Anterior cingulate cortex (tissue), 58 donors: ENCODE measurements at places on chromosomes 7 and 10.

DNA sequence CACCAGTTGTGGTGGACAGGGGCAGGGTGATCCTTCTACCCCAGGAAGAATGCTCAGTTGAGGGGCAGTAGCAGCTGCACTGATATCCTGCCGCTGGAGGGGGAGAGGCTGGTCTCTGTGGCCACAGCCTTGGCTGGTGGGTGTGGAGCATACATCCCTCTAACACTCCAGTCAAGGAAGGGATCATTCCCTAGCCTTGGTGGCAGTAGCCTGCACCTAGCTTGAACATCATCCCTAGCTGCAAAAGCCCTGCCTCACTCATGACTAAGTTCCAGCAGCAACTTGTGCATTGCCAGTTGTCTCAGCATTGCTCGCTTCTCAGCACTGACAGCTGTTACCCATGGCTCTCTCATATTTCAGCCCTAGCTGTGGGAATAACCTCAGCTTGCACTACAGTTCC is 688.9 kb upstream of the POT1 start:
- DNase-seq = no peak

DNA sequence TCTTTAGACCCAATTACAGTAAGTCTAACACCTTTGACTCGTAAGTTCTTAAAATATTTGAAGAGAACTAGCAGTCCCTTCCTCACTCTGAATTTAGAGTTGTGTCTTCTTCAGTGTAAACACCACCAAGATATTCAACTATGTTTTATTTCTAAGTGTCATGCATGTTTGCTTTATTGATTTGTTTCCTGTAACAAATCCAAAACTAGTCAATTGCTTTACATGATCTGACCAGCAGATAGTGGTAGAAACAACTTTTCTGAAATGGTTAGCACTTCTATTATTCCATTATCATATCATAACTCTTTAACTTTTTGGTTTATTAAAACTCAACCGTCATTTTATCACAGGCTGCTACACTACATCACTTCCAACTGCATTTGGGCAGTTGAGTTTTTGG is 90.1 kb downstream of the INHBA start:
- no peak for DNase-seq

- DNase-seq = no peak
These were observed 7.7 kb downstream of the BBS9 start for GRCh38 chr7:33137103-33137502.

DNA sequence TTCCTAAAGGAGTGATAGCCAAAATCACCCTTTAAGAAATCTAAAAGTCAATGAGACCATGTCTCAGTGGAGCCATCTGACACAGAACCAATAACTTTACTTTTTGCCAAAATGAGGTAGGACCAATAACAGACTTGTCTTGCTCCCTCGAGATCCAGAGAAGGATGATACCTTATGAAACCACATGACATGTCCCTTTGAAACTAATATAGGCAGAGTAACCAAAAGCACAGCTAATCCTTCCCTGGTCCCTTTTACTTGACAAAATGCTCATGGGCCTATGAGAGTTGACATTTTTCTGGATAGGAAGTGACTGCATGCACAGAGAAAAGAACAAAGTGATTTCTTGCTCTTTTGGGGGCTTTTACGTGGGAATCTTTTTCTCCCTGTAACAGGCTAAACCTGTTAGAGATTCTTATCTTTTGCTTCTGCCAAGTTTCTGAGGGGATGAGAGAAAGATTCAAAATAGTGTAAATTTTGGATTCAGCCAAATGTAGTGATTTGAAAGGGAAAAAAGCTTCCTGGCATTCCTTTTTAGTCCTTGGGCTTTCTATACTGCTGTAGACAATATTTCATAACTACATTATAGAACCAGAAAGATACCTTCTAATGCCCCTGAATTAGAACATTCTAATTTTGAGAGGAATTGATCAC is 87.6 kb downstream of the ARMH3 start:
- DNase-seq = no peak

DNA sequence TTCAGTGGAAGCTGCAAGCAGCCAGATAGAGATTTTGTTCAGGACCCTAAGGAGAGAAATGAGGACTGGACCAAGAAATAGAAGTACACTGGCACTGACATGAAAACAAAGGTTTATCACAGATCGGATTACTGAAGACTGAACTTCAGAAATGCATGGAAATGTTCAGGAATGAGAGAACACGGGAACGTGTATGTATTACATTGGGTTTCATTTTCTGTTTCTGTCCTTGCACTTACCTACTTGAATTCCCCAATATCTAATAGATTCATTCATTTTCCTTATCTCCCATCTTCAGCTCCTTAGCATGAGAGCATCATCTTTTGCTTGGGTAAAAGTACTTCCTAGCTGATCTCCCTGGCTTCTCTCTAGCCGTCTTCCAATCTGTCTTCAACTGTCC is 114.5 kb downstream of the CACNB2 start:
- no peak for DNase-seq

- DNase-seq = no peak
These were observed 203.5 kb downstream of the PTEN start for GRCh38 chr10:88066876-88067275.

- DNase-seq = no peak
These were observed 7.7 kb upstream of the CPA1 start for GRCh38 chr7:130372402-130373165.

GRCh38 chr10:124728071-124728829 is 15.9 kb downstream of the FAM53B start:
- DNase-seq = no peak

DNA sequence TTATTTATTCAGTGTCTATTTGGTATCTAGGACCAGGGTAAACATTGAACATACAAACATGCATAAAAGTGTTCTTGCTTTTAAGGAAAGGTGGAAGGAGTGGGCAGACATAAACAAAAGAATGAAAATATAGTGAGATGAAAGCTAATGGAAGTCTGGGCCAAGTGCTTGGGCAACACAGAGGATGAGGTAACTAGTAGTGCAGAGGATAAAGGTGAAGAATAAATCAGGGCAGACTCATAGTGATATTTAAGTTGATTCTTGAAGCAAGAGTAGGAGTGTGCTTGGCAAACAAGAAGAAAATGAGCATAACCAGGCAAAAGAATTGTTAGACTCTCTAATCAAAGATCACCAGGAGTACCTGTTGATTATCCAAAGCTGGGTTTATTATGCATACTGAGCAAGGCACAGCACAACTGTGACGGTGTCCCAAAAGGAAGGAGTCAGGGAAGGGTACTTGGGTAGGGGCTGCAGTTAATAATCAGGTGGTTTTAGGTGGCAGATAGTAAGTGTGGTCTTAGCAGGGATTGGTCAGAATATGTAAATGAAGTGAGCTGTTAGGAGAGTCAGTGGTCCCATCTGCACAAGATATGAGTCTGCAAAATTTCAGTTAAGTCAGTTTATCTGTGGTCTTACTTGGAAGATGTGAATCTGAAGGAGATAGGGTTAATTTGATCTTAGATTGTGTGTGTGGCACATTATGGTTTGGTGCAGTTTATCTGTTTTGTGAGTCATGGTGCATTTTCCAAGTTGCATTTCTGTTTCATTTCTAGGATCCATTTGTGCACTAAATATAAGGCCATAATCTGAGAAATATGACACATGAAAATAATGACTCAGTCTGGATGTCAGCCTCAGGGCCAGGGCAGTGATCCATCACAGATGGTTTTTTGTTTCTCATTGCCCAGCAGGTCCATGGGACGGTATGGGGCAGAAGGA is 30.6 kb upstream of the TAX1BP1 start:
- DNase-seq = no peak

GRCh38 chr10:133329491-133330202 is 7.0 kb downstream of the CALY start:
- peak; percentile 78 for DNase-seq

DNA sequence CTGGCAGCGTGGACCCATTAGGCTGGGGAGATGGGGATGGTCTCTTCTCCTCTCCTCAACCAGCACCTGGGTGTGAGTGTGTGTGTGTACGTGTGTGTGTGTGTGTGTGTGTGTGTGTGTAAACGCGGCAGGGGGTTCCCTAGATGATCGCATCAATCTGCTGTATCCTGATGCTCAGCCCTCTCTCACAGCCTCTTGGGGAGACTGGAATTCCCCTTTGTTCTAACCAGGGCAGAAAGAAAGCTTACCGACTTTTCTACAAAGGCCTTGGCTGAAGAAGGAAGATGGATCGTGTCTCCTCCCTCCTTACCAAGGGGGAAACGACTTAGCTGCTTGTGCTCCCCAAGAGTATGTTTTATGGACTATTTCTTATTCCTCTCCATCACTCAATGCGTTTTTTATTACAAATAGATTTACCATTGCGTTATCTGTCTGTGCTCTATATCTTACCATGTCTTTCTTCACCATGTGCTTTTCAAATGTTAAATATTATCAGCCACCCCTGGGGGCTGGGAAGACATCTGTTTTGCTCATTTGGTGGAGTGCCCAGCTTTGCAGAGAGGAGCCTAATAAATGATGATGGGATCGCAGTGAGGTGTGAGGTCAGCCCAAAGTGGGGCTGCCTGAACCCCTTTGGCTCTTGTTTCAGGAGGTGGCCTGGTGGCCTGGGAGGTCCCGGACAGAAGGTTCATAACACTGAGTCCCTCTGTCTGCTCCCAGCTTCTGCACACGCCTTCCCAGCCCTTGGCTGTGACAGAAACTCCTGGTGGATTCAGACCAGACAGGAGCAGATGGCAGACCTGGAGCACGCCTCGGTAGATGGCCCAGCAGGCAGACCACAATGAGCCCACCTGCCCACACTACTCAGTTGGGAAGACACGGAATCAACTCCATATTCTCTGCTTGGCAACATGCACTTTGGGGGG is 262.0 kb downstream of the PRPF18 start:
- no peak for DNase-seq

- DNase-seq = no peak
These were observed 33.0 kb downstream of the TMEM106B start for GRCh38 chr7:12244129-12244528.

- no peak for DNase-seq
These were observed 198.7 kb upstream of the VSTM2A start for GRCh38 chr7:54343511-54343910.

DNA sequence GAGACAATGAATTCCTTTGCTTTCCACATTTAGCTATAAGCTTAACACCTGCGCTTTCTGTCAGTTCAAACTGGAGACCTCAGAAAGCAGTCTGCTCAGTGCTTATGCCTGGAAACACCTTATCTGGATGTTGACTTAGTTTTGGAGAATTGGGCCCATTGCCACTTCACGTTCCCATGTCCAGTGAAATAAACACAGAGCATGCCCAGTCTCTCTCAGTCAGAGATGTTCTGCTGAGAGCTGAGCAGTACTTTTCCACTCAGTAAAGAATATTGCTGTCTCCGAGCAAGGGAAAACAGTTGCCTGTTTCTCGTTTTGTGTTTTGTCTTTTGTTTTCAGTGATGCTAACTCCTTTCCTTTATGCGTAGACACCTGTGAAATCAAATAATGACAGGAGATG is 83.2 kb upstream of the PRR15 start:
- DNase-seq = no peak

GRCh38 chr10:126846959-126847358 is 58.3 kb upstream of the DOCK1 start:
- no peak for DNase-seq

DNA sequence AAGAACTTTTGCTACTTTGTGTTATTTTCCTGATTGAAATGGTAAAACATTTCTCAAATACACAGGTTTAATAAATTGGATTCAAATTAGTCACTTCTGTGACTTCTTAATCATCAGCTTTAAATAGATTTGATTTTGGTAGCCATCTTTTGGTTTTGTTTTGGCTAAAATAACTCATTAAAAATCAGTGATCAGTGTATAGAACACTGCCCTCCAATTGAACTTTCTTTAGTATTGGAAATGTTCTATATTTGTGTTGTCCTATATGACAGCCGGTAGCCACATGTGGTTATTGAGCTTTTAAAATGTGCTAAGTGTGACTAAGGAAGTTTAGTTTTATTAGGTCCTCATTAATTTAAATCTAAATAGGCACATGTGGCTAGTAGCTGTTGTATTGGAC is 50.4 kb downstream of the GLCCI1 start:
- no peak for DNase-seq

DNA sequence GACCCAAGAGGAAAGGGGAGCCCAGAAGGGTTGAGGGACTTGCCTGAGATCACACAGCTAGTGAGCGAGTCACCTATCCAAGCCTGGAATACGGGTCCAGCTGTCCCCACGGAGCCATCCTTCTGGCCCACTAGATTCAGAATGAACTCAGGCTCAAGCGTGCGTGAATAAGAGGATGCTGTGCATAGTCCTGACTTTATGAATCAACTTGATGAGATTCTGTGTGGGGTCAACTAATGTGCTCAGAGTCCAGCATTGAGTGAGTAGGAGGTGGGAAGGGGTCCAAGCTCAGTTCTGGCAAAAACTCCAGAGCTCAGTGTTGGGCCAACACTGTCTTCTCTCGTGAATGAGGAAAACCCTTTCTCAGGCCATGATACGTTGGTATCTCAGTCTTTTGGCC is 41.4 kb downstream of the CAMK1D start:
- no peak for DNase-seq

- DNase-seq = no peak
These were observed 51.1 kb downstream of the CAMK1D start for GRCh38 chr10:12400266-12400931.

- no peak for DNase-seq
These were observed 123.7 kb downstream of the MPP7 start for GRCh38 chr10:28179006-28179742.

- DNase-seq = no peak
These were observed 670.2 kb upstream of the SORCS1 start for GRCh38 chr10:107834706-107835105.

DNA sequence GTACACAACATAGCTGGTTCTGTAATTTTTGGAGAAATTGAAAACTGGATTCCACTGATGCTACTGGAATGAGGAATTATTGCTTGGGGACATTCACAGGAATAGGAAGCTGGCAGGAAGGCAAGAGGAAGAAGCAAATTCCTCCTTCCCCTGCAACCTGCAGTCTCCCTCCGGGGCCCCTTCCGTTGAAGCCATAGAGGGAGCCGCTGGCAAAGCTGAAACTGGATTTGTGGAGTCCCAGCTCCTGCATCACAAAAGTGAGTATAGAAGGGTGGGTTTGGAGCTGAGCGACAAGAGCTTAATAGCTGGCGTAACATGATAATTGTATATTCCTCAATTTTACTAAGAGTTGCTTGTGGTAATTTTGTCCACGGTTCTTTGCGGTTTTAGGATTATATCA is 190.8 kb downstream of the ADRA2A start:
- DNase-seq = no peak

GRCh38 chr7:150863946-150864345 is 11.6 kb downstream of the AOC1 start:
- DNase-seq = no peak

DNA sequence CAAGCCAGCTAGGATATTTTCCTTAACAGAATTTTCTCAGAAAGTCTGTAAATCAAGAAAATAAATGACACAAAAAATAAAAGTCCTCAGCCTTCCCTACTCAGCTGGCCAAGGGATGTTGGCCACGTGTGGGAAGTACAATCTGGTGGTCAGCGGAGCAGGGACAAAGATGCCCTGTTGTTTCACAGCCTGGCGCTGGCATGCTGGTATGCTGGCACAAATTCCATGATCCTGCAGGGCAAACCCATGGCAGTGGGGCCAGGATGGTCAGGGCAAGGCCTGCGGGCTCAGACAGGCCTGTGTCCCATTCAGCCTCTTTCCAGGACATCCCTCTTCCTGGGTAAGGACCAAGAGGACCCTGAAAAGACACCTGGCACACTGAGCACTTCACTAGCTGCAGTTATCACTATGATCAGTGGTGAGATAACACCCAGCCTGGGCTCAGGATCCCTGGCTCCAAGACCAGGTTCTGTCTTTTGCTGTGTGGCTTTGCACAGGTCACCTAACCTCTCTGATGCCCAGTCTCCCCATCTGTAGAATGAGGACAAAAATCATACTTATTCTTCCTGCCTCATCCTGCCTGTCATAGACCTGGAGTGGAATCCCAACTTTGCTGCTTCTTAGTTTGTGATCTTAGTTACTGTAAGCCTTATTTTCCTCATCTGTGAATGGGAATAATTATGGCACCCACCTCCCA is 10.8 kb upstream of the HSPA12A start:
- DNase-seq = peak; percentile 10

- DNase-seq = no peak
These were observed 249.8 kb upstream of the TCF7L2 start for GRCh38 chr10:112700215-112700671.
